Activated CD8-positive, alpha-beta memory T cell treated with anti-CD3 and anti-CD28 coated beads, Interleukin-2, amount 50 U/mL, for 48 hours (primary cell): ENCODE measurements at places on chromosomes 1 and 21.

GRCh38 chr1:209749205-209749604 is 6.6 kb upstream of the TRAF3IP3 start:
- no peak for DNase-seq

GRCh38 chr21:33734291-33734690 is 92.0 kb downstream of the ITSN1 start:
- DNase-seq, result no peak

GRCh38 chr1:179510038-179510437 is 65.7 kb downstream of the NPHS2 start:
- no peak for DNase-seq

DNA sequence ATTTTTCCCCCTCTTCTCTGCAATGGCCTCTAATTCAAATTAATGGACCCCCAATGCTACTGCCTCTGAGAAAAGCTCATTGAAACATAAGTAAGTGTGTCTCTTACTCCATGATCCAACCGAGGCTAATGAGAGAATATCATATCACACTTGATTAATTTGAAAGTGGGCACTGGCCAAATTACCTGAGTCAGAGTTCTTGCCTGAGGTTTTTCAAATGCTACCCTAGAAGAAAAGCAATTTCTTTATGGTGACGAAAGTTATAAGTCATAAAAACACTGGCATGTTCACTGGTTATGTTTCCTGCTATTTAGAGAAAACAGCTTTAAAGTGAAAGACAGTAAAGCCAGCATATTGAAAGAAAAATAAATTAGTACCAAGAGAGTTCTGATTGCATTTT is 368.8 kb upstream of the TMPRSS15 start:
- no peak for DNase-seq

- DNase-seq, result no peak
Observed at GRCh38 chr1:23246274-23246673, 29.0 kb upstream of the HTR1D start.

DNA sequence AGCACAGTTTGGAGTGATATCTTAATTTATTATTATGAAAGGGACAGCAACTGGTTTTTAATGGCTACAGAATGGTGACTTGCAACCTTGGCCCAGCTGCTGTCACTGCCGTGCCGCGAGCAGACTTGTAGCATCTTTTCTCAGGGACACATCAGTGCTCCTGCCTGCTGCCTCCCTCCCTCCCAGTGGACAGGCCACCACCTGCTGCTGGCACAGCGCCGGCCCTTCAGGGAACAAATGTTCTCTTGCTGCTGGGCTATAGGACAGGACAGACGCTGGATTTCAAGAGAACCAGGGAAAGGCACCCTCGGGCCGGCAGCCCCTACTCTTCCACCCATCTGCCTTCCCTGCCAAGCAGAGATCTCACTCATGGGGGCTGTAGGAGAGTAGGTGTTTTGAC is 413.8 kb upstream of the NFIA start:
- DNase-seq, result no peak

DNA sequence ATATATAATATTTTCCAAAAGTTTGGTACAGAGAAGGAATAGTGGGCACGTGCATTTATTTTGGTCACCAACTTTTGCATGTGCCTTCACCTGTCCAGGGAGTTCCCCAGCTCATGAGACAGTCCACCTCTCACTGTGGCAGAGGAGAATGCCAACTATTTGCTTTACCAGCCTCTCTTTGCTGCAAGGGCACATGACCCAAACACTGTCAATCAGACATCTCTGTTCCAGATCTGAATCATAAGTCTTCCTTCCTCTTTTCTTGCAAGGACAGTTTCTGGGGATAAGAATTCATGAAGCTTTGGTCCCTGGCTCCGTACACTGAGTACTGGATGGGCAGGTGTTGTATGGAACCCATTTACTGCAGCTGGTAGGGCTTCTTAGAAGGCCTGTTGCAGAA is 38.6 kb downstream of the C1orf87 start:
- no peak for DNase-seq

DNA sequence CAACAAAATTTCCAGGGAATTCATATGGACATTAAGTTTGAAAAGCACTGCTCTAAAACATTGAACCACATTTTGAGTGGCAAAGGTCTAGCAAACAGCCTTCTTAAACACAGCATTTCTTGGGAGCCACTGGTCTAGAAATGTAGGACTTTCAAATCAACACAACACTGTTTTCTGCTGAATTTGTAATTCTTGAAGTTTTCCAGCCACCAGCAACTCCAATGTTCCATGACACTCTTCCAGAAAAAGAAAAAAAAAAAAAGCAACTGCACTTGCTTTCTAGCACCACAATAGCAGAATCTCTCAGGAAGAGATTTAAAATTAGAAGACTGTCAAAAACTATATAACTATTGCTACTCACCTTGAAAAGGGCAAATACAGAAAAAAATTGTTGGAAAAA is 4.5 kb downstream of the SYDE2 start:
- no peak for DNase-seq

- no peak for DNase-seq
Observed at GRCh38 chr1:24805534-24806301, 60.5 kb downstream of the CLIC4 start.

- DNase-seq, result no peak
Observed at GRCh38 chr1:41918450-41919043, at the start of gene HIVEP3. Gene HIVEP3 (minus strand): TSS chr1:41918922.

GRCh38 chr1:17239420-17239819 is 9.5 kb upstream of the PADI3 start:
- no peak for DNase-seq

DNA sequence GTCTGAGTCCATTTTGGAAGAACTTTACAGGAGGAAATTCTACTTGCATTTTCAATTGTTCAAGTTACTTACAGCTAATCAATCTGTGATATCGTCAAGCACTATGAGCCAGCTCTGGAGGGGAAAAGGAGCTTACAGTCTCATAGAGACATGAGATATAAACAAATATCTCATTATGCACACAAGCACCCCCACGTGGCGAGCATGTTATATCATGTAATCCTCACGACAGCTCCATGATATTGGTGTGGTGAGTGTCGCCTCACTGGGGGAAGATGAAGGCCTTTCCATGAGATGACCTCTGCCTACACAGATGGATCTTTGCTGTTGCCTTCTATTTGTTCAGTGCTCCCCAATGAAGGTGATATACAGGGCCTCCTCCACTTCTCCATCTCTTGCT is 34.6 kb downstream of the TNR start:
- no peak for DNase-seq

DNA sequence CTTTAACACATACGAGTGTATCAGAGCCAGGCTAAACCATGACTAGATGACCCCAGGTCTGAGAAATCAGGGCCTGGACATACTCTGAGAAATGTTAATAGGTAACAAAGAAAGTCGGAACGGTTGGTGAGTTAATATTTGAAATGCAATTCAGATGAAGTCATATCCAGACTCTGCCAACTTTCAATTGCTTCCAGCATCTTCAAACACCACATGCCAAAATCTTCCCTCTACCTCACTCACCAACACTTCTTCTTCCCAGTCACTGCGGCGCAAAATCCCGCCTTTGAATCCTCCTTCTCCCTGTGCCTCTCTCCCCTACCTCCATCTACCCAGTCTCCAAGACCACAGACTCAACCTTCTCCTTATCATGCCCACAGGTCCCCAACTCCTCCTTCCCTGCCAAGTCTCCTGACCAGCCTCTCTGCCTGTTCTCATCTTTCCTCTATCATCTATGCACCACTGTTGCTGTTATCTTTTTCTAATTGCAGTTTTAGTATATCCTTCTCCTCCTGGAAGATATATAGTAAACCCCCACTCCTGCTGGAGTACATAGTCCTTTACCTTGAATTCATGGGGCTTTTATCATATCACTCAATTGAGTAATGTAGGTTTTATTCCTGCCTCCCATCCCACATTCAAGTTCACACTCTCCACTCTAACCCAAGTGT is 41.3 kb downstream of the ZBTB18 start:
- DNase-seq, result no peak

DNA sequence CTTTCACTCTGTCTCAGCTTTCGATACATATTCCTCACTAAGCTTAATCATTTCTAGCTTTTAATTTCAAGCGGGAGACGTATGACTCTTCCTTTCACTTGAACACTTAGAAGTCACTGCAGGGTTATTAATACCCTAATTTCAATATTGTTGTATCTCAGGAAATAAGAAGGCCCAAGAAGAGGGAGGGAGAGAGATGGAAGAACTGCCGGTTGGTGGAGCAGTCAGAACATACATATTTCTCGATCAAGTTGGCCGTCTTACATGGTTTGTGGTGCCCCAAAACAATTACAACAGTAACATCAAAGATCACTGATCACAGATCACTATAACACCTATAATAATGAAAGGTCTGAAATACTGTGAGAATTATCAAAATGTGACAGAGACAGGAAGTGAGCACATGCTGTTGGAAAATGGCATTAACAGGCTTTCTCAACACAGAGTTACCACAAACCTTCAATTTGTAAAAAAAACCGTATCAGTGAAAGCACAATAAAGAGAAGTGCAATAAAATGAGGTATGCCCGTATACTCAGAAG is 145.4 kb upstream of the HP1BP3 start:
- no peak for DNase-seq

DNA sequence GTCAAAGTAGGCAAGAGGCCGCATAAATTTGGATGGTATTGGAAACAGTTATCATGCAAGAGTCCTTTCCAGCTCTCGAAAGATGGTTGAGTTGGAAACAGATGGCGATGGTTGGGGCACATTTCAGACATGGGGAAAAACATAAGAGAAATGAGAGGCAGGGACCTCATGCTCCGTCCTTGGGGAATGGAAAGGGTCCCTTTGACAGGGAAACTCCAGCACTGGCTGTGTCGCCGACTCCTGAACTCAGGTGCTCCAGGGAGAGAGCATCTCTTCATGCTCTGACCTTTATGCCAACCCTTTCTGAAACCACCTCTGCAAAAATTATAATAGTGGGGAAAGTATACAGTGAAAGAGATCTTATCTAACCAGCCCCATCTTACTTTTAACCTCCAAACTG is 36.8 kb upstream of the COL6A2 start:
- no peak for DNase-seq

- DNase-seq, result no peak
Observed at GRCh38 chr1:207463571-207463970, 9.4 kb downstream of the CR2 start.

DNA sequence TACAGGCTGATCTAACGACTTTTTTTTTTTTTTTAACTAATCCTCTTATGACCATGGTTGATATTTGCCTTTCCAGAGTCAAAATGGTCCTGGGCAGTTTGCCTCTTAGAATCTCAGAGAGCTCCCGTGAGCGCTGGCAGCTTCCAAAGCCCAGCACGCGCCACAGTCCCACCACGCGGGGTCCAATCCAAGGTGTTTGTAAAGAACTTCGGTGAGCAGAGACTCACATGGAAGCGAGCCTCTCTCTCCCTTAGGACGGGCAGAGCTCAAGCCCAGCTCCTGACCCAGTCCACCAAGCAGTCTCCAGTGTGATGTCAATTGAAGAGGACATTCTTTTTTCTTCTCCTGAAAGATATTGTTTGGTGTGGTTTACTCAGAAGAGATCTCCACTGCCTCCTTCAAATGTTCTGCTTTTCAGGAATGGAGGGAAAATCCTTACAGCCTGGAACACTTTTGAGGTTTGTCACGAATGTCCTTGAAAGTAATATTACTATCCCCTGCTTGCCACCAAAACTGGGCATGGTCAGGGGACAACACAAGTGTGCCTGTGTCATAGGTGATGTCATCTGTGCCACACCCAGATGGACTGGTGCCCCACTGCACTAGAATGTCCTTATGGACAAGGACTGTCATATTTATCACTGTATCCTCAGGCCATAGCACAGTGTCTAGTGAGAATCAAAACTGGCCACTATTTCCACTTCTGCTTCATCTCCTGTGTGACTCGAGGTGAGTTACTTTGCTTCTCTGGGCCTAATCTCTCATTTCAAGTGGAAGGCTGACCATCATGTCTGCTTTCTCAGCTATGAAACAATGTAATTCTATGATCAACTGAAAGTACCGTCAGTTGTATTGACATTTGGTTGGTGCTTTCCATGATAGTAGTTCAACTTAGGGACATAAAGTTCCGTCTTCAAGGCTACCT is 97.4 kb upstream of the EDEM3 start:
- DNase-seq, result no peak

DNA sequence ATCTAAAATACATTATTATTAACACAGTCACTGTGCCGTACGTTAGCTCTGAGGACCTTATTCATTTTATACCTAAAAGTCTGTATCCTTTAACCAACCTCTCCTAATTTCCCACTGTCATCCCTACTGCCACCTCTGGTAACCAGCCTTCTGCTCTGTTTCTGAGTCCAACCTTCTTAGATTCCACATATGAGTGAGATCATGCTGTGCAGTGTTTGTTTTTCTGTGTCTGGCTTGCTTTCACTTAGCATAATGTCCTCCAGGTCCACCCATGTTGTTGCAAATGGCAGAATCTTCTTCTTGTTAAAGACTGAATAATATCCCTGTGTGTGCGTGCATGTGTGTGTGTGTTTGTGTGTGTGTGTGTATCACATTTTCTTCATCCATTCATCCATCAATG is 64.2 kb downstream of the ETS2 start:
- no peak for DNase-seq

GRCh38 chr1:159040206-159040605 is 30.5 kb downstream of the IFI16 start:
- no peak for DNase-seq

DNA sequence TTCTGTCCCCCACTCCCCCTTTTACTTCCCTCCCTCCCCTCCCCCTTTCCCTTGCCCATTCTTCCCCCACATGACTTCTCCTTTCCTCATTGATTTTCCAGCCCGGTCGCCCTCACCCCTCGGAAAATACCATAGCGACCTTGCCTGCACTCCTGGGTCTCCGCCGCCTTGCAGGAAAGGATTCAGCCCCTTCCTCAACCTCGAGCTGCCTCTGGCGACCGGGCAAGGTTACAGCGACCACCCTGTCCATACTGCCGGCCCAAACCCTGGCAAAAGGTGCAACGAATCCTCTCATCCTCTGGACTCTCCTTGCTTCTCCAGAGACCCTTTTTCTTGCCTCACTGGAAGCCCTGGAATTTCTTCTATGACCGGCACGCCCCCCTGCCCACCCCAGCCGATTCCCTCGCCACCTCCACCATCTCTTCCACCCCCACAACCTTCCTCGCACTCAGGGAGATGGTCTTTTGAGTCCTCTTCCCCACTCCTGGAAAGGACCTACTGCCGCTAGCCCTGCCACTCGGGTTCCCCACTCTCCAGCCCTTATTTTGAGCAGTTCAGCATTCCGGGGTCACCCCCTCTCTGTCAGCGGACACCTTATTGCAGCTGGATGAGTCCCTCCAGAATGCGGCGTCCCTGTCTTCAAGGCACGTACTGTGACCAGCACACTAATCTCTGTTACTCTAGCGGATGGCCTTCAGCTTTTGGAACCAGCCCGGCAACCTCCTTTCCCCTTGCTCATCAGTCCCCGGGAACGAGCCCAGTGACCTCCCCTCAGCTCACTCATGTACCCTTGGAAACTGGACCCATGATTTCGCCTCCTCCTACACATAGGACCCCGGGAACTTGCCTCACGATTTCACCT is 846 bp downstream of the NSUN4 start:
- DNase-seq, result no peak

GRCh38 chr1:58189453-58189852 is 357.1 kb downstream of the OMA1 start:
- no peak for DNase-seq
